ENCODE measurements at places on chromosomes 4 and X. TPM values are rescaled to one million over a fixed set of nuclear protein-coding genes. Genes with fewer than 3 reads are reported as not detected.

- no peaks in the 10 kb centered on the region for H3K36me3 ChIP-seq
- no peak overlapping the region for H3K27ac ChIP-seq
- H3K27me3 ChIP-seq: peaks cover 31% of the 10 kb centered on the region
- peaks cover 16% of the 10 kb centered on the region for H3K4me1 ChIP-seq
- no peak for DNase-seq
These were observed 2.7 kb downstream of the GRIA3 start for GRCh38 chrX:123186801-123187200.

DNA sequence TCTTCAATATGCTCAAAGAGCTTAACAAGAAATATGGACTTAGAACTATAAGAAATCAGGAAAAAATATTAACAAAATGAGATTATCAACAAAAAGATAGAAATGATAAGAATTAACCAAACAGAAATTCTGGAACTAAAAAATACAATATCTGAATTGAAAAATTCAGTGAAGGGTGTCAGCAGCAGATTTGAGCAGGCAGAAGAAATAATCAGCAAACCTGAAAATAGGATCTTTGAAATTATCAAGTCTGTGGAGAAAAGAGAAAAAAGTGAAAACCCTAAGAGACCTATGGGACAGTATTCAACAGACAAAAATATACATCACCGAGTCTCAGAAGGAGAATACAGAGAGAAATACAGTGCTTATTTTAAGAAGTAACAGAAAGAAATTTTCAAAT lies 877.8 kb upstream of the AGA start:
- no peaks in the 10 kb centered on the region for H3K36me3 ChIP-seq
- no peaks in the 10 kb centered on the region for H3K27me3 ChIP-seq
- H3K4me3 ChIP-seq: no peak overlapping the region
- DNase-seq: no peak

GPR119 gene
- total RNA-seq: not detected

- H3K4me3 ChIP-seq: no peak overlapping the region
- no peak for DNase-seq
- H3K4me1 ChIP-seq: no peaks in the 10 kb centered on the region
- no peaks in the 10 kb centered on the region for H3K27me3 ChIP-seq
- no peaks in the 10 kb centered on the region for H3K36me3 ChIP-seq
These were observed 70.3 kb downstream of the DDX60 start for GRCh38 chr4:168248176-168248710.

NXF2 gene
- total RNA-seq: 0.22 TPM

DNA sequence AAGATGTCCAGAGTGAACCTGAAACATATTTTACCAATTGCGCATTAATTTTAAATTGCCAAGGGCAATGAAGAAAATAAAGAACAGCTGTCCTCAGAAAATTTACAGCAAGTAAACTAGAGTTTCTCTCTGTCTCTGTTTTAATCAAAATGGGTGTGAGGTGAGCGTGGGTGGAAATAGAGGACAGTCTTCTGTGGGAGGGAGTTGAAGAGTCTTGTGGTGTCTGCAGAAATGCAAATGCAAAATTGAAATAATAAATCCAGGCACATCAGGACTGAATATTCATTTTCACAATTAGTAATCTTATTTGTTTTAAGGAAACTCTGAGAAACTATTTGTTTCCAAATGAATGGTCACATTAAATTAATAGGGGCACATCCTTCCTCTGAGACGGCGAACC lies 192.0 kb downstream of the ARHGAP10 start:
- no peak for DNase-seq
- H3K4me1 ChIP-seq: peaks cover 25% of the 10 kb centered on the region
- no peak overlapping the region for H3K4me3 ChIP-seq
- H3K36me3 ChIP-seq: no peaks in the 10 kb centered on the region
- no peak overlapping the region for H3K27ac ChIP-seq

MAGEA2B gene
- not detected for total RNA-seq

NAP1L3 gene
- 88.5 TPM for total RNA-seq

PAGE2B gene
- total RNA-seq: not detected

DNA sequence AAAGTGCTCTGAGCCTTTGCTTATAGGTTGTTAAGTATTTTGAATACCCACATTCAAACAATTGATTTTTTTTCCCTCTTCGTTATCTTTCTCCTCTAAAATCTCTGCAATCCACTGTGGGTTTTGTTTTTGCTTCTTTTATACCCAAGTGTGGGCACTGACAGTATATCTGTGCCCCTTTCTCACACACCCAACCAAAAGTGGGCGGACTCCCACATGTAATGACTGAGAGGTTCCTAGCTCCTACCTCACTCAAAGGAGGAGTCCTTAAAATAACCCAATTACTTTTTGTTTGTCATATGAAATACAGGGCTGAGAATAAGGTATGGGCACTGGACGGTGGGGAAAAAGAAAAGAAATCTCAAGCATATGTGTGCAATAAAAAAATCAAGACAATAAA lies 51.7 kb downstream of the PPARGC1A start:
- H3K27me3 ChIP-seq: no peaks in the 10 kb centered on the region
- H3K4me1 ChIP-seq: no peaks in the 10 kb centered on the region
- no peaks in the 10 kb centered on the region for H3K36me3 ChIP-seq
- no peak overlapping the region for H3K27ac ChIP-seq
- H3K4me3 ChIP-seq: no peak overlapping the region
- DNase-seq: no peak

DNA sequence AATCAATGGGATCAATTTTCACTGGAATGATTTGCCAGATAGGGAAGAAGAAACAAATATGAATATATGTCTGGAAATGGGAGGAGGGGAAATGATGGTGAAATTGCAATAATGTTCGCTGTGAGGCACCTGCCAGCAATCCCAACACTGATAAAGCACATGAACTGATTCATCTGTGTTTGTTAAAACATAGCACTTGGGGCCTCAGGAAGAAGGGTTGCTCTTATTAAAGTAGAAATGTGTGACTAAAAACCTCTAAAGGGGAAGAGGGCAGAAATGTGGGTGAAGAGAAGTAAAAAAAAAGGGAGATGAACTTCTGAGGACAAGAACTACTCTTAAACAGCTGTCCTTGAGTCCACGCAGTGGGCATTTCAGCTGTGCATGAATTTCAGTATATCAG lies 101.4 kb downstream of the C4orf51 start:
- H3K27me3 ChIP-seq: no peaks in the 10 kb centered on the region
- no peaks in the 10 kb centered on the region for H3K36me3 ChIP-seq
- H3K4me3 ChIP-seq: no peak overlapping the region
- no peak overlapping the region for H3K27ac ChIP-seq
- H3K4me1 ChIP-seq: no peaks in the 10 kb centered on the region
- DNase-seq: no peak

GRCh38 chrX:24542756-24543155 lies 77.7 kb downstream of the PDK3 start:
- H3K4me3 ChIP-seq: no peak overlapping the region
- no peak for DNase-seq
- no peak overlapping the region for H3K27ac ChIP-seq
- H3K36me3 ChIP-seq: no peaks in the 10 kb centered on the region

DNA sequence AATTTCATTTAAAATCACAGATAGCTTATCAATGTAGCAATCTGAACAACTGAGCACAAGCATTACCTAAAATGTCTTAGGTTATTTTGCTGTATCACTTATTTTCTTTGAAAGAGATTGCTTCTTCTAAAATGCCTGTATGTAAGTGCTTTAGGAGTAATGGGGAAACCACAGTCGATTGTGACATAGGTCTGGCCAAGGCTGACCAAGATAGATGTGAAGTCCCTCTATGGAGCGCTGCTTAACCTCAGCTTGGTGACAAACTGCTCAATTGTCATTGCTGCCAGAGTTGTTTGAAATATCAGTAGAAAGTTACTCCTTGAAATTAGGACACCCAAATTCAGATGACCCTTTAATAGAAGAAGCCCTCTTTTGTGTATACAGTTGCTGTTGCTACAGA lies 401.9 kb upstream of the NDST4 start:
- H3K4me1 ChIP-seq: no peaks in the 10 kb centered on the region
- no peaks in the 10 kb centered on the region for H3K27me3 ChIP-seq
- H3K4me3 ChIP-seq: no peak overlapping the region
- no peak overlapping the region for H3K27ac ChIP-seq
- no peak for DNase-seq
- no peaks in the 10 kb centered on the region for H3K36me3 ChIP-seq

Data from neural progenitor cell (in vitro differentiated cells).